ENCODE measurements at places on chromosomes 3 and 15.
A peak's percentile ranks its signal among the peaks of the same experiment; 100 is the strongest.

- DNase-seq, result no peak
These were observed 4.4 kb upstream of the VHL start for GRCh38 chr3:10137178-10137577.

DNA sequence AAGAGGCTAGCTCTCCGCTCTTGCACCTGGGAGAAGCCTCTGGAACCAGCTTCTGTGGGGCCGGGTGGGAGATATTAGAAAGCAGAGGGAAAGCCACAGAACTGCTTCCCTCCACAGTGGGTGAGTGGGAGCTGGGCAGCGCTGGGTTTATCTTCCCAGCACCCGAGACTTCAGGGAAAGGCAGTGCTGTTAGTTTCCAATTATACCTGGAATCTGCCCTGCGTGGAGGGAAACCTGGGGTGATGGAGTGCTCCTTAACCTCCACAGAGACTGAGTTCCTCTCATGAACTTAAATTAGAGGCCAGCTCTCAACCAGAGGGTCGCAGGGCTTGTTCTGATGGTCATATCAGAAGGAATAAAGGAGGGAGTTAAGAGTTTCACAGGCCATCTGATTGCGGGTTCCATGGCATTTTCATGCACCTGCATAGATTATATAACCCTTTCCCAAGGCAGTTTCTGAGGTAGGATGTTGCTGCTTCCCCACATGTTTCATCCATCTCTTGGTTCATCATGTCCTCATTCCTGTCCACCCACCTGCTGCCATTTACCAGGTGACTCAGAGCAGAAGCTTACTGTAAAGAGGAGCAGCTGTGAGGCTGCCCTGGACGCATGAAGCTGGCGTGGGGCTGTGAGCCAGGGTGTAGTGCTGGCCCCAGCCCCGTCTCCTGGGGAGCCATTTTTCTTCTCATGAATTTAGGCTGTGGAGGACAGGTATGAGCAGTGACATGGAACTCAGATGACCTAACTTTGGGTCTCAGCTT, 42.5 kb downstream of the CA12 start:
- DNase-seq, result no peak

DNA sequence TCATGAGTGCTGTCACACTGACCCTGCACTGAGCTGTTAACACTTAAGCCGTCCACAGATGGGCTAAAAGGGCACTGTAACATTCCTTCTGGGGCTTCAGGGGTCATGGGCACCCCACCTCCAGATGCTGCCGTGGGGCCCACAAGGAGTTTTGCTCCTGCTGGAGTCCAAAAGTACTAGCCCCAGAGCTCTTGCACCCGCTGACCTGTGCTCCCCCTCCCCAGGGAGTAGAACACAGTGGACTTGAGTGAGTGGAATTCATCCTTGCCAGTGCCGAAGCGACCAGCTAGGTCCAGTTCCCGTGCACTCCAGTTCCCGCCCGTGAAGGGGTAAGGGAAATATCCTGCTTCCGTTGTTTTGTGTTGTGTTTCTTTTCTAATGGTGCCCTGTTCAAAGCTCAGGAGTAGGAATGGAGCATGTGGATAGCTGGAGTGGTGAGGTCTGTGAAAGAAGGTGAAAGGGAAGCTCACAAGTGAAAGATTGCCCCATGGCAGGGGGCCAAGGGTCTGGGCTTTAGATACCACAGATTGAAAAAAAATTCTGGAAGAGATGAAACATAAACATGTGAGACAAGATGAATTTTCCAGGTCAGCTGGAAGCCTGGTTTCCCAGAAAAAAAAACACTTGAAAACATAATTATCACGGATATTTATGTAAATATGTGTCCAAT, 36.6 kb downstream of the SLCO2A1 start:
- DNase-seq, result no peak

GRCh38 chr15:58755350-58755749, 5.8 kb upstream of the ADAM10 start:
- DNase-seq, result no peak

GRCh38 chr3:116318370-116318769, 126.9 kb downstream of the LSAMP start:
- peak; percentile 36 for DNase-seq

GRCh38 chr3:94596141-94596540, 533.3 kb downstream of the NSUN3 start:
- DNase-seq, result no peak

GRCh38 chr3:197949191-197949777, 706 bp upstream of the RPL35A start:
- no peak for DNase-seq

DNA sequence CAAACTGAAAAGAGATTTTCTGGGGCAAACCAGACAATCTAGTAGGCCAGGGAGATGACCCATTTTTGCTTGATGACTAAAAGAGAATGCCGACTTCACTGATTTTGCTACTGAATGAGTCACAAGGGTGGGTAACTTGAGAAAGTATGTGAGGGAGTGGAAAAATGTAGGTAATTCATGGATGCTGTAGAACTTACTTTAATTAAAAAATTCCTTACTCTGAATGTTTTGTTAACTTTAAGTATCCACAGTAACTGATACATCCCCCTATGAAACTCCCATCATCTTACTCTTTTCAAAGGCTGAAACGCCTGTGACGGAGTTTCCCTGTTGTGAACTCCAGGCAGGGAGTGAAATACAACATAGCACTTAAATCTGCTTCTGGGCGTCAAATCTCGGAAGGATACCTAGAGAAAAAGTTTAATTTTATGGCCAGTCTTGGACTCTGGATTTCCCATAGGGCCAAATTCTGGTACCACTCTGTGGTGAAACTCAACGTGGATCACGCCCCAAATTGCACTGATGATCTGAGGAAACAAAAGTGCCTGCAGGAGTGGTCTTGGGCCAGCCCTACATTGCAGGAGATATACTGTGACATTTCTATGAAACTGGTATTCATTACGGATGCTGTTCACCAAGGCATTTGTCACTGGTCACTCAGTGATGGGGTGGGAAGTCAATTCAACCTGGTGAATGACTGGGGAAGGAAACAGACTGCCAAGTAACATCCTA, 24.0 kb downstream of the GOLIM4 start:
- DNase-seq, result no peak

- no peak for DNase-seq
These were observed 9.0 kb upstream of the SELENOT start for GRCh38 chr3:150594150-150594549.

GRCh38 chr3:17602126-17602525, 140.3 kb downstream of the TBC1D5 start:
- no peak for DNase-seq

DNA sequence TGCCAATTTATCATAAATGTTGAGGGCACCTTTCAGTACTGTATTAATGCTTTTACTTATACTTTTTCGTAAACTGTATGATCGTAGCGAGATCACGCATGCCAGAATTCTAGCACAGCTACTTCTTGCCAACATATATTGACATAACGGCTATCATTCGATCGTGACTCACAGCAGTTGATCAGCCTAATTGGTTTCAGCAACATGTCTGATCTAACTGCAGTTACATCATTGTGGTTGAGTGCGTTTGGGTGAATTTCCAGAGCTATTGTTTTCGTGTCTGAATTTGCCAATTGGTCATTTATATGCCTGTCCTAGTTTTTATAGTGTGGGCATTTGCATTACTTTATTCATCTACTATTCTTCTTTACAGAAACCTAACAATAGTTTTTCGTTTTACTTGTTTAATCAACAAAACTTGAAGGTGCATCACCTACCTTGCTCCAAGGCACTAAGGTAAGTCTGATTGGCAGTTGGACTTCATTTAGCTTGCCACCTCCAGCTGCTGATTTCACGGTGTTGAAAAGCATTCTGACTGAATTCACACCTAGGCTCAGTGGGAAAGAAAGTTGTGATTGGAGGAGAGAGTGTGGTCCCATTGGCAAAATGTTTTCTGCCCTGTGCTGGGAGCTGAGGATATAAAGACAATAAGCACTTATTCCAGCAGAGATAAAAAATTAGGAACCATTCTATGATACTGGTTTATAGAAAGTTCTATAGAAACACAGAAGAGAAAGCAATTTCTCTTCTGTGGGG, 120.9 kb upstream of the RGMA start:
- DNase-seq, result no peak

- no peak for DNase-seq
These were observed 31.8 kb downstream of the EPHB3 start for GRCh38 chr3:184593220-184593927.

DNA sequence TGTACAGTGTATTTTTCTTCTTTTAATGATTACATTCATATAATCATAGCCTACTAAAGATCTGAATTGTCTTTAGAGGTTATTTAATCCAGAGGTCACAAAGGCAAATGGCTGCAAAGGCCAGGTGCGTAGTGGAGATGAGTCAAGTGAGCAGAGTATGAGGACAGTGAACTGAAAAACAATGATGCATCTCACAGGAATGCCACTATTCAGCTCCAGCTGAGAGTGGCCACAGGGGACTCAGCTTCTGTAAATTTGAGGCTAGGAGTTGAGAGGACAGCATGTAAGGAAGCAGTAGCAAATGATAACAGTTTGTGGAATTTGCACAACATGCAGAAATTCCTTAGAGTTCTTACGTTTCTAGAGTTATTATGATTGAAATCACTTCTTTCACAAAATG, 50.4 kb downstream of the COL6A5 start:
- no peak for DNase-seq

- no peak for DNase-seq
These were observed 24.1 kb downstream of the TMEM40 start for GRCh38 chr3:12734960-12735359.

- DNase-seq, result no peak
These were observed 8.9 kb downstream of the NSUN3 start for GRCh38 chr3:94071713-94072284.

GRCh38 chr15:92921215-92922131, 21.3 kb downstream of the CHD2 start:
- no peak for DNase-seq

- no peak for DNase-seq
These were observed 4.9 kb downstream of the MON1A start for GRCh38 chr3:49924683-49925082.

- no peak for DNase-seq
These were observed 1.0 kb downstream of the TSC22D2 start for GRCh38 chr3:150409125-150409511.

- no peak for DNase-seq
These were observed 41.1 kb downstream of the SLCO3A1 start for GRCh38 chr15:91894606-91895005.

- DNase-seq, result no peak
These were observed 1.7 kb upstream of the HHATL start for GRCh38 chr3:42704136-42704841.

GRCh38 chr15:43100971-43101370, 4.9 kb downstream of the UBR1 start:
- DNase-seq, result no peak

GRCh38 chr3:146203776-146204175, 42.8 kb upstream of the PLOD2 start:
- no peak for DNase-seq

DNA sequence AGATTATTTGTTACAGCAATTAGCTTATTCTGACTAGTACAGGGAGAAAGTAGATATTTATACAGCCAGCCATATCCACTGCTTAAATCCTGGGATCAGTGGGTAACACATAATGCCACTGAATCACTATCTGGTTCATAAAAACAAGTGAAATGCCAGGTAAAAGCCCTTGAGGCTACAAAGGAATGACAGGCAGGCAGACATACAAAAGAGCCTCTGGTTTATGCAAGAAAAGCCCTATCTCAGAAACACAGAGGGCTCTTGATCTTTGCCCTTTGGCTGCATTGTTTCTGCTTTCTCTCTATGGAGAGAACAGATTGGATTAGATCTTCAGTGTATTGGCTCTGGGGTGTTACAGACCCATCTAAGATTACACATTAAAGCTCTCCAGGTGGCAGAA, 115.4 kb upstream of the GADL1 start:
- no peak for DNase-seq

DNA sequence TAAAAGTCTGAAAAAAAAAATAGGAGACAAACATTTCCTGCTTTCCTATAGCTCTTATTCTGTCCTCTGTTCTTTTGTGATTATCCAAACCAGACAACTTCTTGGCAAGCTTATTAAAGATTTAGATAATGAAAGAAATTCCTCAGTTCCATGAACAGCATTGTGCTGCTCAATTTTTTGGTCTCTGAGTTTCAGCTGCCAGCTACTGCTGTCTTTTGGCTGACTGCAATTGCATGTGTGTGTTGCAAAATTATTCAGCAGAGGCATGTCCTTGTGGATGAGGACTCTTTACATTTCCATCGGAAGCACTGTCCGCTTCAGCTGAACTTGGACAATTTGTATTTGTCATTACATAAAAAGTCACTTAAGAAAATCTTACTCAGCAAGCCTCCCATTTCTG, 397.3 kb upstream of the RASGRP1 start:
- no peak for DNase-seq

GRCh38 chr3:141556034-141556433, 69.2 kb downstream of the RASA2 start:
- no peak for DNase-seq

GRCh38 chr3:70011582-70011981, 12.0 kb downstream of the SAMMSON start:
- no peak for DNase-seq

DNA sequence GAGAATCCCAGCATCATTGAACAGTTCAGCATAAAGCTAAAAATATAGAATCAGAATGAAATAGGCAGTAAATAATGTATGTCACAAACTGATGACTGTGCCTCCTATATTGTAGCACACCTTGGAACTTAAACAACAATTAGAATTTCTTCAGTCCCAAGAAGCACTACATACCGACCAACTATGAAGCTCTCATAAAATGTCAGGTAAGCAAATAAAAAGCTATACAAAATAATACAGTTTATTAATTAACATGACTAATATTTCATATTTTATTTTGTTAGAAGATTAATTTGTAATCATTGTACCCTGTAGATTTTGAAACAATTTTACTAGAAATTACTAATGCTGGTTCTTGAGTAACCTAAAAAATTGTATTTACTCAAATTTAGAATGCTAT, 85.1 kb upstream of the GK5 start:
- no peak for DNase-seq

DNA sequence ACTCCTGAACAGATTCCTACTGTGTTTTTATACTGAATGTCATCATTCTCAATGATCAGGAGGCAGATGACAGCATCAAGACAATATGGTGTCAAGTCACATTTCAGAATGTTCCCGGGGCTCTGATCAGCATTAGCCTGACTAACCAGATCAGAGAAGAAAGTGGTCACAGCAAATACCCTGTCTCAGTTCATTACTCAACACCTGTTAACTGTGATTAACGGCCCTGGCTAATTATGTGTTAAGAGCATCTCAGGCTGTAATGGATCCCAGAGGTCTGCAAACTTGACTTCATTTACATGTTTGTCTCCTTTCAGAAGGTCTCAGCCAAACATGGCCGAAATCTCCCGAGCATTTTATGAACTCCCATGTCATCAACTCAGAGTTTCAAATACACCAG, 833.7 kb downstream of the FHIT start:
- DNase-seq, result no peak

GRCh38 chr15:92116330-92116729, 262.8 kb downstream of the SLCO3A1 start:
- no peak for DNase-seq

DNA sequence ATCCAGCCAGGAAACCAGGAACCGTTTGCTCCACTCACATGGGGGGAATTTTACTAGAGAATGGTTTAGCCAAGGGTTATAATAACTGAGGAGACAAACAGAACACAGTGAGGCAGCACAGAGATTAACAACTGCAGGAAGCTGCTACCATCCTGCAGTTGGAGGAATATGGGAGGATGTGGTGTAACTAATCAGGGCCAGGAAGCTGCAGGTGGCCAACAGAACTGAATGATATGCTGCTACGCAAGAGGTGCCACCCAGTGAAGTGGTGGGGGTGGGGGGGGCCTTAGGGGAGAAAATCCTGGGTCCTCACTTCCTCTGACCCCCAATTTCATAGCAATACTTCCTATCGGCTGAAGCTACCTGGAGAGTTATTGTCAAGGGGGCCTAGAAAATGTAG, 306.4 kb upstream of the STT3B start:
- DNase-seq, result no peak

Data from NCI-H1930 (cell line).